Lung (tissue), 17 donors: ENCODE measurements at places on chromosomes 13 and 19. TPM values are rescaled to one million over a fixed set of nuclear protein-coding genes. Genes with fewer than 3 reads are reported as not detected.

Gene KLK12
- 9.5 TPM for polyA plus RNA-seq

Gene RB1
- polyA plus RNA-seq = 10.0 TPM

Gene CLDND2
- 0.45 TPM for polyA plus RNA-seq

Gene ZNF575
- 0.65 TPM for polyA plus RNA-seq

Gene RAP2A
- 8.4 TPM for polyA plus RNA-seq

Gene ZNF497
- polyA plus RNA-seq = 0.97 TPM

Gene IGFL1
- not detected for polyA plus RNA-seq
